Osteoblast (primary cell): ENCODE measurements at places on chromosomes 11 and 22. TPM values are rescaled to one million over a fixed set of nuclear protein-coding genes. Genes with fewer than 3 reads are reported as not detected.

DNA sequence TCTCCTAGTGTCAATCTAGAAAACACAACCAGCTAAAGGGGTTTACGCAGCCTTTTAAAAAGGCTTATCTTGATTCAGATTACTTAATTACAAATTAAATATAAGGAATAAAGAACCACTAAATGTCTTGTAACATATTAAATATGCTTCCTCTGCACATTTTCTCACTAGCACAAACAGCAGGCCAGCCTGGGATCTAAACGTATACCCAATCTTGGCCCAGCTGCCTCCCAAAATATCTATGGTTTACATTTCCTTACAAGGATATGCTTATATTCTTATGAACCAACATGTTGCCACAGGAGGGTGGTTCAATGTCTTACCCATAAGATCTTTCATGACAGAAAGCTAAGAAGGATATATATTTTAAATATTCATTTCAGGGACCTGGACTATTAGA is 7.7 kb downstream of the LGR4 start:
- no peak for DNase-seq

DNA sequence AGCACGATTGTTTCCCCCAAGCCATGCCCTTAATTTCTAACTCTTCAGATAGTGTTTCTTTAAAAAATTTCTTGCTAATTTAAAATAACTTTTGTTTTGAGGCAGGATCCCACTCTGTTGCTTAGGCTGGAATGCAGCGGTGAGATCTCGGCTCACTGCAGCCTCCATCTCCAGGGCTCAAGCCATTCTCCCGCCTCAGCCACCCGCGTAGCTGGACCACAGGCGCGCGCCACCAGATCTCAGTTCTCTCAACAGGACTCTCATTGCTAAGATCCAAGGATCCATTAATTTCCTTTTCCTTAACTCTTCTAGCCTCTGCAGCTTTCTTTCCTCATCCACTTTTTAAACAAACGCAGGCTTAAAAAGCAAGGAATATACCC is 327 bp upstream of the MED17 start:
- DNase-seq, result no peak

DNA sequence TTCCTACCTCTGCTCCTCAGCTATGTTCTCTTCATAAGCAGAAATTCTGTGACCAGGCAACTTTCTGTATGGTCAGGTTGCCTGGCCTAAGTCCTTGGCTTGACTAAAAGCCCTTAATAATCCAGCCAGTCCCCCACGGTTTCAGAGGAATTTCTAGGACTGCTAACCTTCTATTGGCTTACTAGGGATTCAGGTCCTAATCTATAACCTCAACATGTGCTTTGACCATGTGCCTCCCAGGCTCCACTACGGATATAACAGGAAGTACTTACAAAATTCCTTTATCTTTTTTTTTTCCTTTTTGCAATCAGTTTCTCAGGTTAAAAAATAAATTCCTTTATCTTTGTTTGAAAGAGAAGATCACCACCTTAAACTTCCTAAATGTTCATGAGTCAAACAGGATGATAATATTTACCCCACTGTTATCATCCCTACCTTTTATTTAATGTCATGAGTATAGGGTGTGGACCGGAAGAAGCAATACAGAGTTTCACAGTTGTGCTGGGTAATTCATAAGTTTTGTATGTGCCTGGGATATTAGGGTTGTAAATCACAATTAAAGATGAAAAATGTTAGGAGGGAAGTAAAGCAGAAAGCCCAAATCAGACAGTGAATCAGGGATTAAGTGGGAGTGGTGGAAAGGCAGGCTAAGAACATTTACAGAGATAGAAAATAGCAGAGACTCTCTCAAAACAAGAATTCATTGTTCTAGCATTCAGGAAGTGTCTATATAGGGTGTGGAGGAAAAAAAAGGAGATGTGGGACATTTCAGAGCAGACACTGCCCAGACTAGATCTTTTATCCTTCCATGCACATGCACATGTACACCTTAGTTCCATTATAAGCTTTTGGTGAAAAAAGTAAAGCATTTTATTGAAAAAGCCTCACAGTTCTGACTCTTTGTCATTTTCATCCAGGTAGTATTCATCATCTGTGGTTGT is 10.7 kb upstream of the POGLUT3 start:
- no peak for DNase-seq

GRCh38 chr22:41382098-41382578 is 396 bp downstream of the TEF start:
- DNase-seq, result peak; percentile 92

GRCh38 chr11:86692746-86693145 is 20.3 kb upstream of the ME3 start:
- DNase-seq, result no peak

GRCh38 chr22:50060441-50061140 is 2.5 kb upstream of the TTLL8 start:
- DNase-seq, result no peak

- DNase-seq, result no peak
Observed at GRCh38 chr22:22003233-22003632, 20.6 kb upstream of the TOP3B start.

DNA sequence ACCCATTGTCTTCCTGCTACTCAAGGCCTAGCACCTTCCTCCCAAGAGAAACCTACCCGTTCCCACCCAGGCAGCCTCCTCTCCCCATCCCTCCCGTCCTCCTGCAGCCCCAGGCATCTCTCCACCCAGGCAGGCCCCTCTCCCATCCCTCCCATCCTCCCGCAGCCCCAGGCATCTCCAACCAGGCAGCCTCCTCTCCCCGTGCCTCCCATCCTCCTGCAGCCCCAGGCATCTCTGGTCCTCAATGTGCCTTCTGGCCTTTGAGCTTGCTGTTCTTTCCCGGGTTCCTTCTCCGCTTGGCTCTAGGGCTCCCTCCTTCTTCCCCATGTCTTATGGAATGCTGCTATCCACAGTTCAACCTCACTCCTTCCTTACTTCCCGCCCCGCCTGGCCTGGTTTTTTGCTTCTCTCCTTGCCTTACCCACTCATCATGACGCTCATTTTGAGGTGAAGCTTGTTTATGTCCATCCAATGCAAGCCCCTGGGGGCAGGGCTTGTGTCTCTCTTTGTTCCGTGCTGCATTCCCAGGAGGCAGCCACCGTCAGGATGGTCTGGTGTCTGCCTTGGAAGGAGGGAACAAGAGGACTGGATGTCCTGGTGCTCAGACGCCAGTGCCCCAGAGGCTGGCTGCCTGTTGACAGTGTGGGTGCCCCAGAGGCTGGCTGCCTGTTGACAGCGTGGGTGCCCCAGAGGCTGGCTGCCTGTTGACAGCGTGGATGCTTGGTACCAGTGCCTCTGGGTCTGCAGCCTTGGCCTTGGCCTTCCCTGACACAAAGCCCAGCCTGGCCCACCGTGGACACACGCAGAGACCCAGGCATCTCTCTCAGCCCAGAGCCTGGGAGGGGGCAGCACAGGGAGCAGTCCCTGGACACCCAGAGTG is 815.7 kb downstream of the BRD1 start:
- peak; percentile 27 for DNase-seq

GRCh38 chr11:50333861-50334260 is 301.2 kb downstream of the OR4C45 start:
- no peak for DNase-seq

DNA sequence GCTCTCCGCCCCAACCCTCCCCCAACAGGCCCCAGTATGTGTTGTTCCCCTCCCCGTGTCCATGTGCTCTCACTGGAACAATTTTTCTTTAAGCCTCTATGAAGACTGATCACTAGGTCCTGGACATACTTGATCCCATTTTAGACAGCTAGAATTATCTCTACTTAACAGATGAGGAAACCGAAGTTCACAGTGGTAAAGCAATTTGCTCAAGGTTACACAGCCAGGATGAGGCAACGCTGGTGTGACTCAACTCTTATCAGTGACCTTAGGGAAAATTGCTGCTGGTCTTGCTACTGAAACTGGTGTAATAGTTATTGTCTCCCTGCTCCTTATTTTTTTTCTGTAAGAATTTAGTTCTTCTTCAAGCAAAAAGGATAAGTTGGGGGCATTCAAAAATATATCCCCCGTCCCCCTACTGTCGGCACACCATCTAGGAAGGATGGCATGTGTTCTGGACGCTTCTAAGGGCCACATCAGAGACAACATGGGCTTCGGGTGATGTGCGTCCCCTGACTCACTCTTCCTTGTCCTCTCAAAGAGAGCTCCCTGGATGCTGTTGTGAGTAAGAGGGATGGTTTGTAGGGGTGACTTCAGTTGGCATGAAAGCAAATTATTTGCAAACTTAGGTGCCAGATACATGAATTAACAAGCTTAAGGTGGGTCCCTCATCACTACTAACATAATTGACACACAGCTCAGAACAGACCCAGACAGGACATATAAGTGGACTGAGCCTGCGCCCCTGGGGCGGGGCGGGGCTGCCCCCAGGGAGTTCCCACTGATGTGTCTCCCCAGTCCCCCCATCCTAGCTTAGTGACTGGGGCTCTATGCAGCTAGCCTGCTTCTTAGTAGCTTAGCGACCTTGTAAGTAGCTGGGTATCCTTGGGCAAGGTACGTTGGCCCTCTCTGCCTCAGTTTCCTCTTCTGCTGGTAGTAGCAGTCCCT is 23.6 kb upstream of the ALX4 start:
- DNase-seq, result no peak

GRCh38 chr11:72602250-72602904 is 71.8 kb downstream of the PDE2A start:
- no peak for DNase-seq

DNA sequence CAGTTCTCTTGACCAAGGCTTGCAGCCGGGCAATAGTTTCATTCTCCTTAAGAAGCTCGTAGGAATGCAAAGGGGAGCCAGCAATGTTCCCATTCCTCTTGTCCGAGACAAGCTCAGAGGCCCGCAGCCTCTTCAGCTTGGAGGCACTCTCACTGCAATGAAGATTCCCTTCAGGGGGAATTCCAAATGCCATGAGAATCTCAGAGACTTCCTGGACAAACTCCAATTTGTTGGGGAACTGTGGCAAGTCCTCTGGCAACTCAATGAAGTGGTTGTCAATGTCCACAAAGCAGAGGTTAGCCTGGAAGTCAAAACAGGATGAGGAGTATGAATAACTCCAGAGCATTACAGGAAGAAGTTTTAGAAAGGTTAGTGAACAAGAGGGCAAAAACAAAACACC is 84.4 kb downstream of the DENND5A start:
- no peak for DNase-seq

DNA sequence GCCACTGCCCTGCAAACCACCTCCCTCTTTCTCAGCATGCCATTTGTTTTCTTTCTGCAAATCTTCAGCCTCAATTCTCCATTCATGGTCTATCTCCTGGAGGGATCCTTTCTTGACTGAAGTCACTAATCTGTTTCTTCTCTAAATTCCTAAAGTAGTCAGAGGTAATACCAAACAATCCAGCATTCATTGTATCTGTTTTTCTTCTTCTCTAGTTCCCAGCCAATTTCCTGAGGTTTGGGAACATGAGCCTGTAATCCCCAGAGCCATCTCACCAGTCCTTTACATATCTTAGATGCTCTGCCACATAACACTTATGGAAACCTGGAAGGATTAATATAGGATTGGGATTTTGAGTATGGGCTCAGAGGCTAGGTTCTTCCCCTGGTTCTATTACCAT is 86.5 kb downstream of the MICAL2 start:
- DNase-seq, result no peak

DNA sequence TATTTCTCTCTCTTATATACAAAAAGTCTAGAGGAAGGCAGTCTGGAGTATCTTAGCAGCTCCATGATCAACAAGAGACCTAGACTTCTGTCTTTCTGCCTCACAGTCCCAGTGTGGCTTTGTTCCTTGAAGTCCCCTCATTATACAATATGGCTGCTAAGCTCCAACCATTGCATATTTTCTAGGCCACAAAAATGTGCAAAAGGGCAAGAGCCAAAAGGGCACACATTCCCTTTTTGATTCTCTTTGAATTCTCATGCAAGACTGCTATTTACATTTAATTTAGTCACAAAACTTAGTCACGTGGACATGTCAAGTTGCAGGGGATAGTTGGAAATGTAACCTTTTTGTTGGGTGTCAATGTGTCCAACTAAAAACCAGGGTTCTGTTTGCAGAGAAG is 64.2 kb upstream of the OLFML1 start:
- no peak for DNase-seq

DNA sequence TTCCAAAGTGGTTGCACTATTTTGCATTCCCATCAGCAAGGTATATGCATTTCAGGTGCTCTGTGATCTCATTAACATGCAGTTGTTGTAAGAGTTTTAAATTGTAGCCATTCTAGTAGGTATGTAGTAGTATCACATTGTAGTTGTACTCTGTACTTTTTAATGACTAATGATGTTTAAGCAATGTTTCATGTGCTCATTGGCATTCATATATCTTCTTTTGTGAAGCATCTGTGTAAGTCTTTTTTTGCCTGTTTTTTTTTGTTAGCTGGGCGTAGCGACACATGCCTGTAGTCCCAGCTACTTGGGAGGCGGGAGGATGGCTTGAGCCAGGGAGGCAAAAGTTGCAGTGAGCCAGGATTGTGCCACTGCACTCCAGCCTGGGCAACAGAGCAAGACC is 11.3 kb upstream of the TRIM29 start:
- no peak for DNase-seq

DNA sequence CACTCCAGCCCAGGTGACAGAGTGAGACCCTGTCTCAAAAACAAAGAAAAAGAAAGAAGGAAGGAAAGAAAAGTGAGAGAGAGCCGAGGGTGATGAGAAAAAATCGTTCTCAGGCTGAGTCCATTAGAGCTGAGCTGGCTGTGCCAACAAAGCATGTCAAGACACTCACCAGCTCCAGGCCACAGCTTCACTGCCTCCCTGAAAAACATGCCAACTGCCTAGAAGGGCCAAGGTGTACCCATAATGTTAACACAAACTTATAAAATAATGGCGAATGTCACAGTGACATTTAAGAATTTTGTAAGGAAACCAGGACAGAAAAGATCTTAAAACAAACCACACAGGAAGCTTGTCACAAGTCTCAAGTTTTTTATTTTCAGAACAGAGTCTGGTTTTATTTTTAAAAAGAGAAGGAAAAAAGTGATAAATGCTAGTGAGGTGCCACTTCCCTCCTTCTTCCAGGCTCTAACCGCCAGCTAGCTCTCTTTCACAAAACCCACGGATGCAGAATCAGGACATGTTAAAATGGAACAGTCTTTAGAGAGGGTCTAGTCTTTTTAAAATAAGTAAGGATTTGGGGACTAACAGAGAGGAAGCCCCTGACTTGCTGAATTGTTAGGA is 5.1 kb downstream of the TMEM121B start:
- peak; percentile 45 for DNase-seq

GRCh38 chr11:26865703-26866102 is 128.2 kb upstream of the FIBIN start:
- no peak for DNase-seq

DNA sequence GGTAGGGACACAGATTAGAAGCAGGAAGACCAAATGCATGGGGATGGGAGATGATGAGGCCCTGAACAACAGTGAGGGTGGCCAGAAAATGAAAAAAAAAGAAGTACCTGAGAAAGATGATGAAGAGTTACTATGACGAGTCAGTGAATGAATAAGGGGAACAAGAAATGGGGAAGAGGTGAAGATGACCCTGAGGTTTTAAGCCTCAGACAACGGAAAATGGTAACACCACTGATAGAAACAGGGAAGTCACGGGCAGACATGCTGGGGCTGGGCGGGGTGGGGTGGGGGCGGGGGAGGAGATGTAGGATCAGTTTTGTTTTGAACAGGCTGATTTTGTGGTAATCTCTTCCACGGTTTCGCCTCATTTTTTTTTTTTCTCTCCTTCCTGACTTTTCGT is 205.1 kb upstream of the CADM1 start:
- DNase-seq, result no peak

Gene FOSL1
- 13.0 and 13.8 TPM in 2 replicates for total RNA-seq

Gene PKDREJ
- total RNA-seq, result not detected in 2 replicates

Gene C11orf91
- not detected in 2 replicates for total RNA-seq

Gene KRTAP5-11
- not detected in 2 replicates for total RNA-seq

Gene GDPD4
- total RNA-seq, result not detected in 2 replicates

Gene FADS1
- 303 and 323 TPM in 2 replicates for total RNA-seq

Gene SLC25A45
- total RNA-seq, result 4.1 and 4.3 TPM in 2 replicates

Gene PHF21B
- total RNA-seq, result not detected in 2 replicates

Gene FLRT1
- under 0.01 and 0.29 TPM in 2 replicates for total RNA-seq

Gene HTR3B
- total RNA-seq, result not detected in 2 replicates
